ENCODE measurements at places on chromosomes 16 and 17.
A peak's percentile ranks its signal among the peaks of the same experiment; 100 is the strongest.

- no peak for DNase-seq
- no peak overlapping the region for H3K27ac ChIP-seq
Observed at GRCh38 chr17:67863624-67864247, 38.4 kb downstream of the BPTF start.

- no peak for DNase-seq
- H3K27ac ChIP-seq = no peak overlapping the region
- no peaks in the 10 kb centered on the region for H3K36me3 ChIP-seq
- no peaks in the 10 kb centered on the region for H3K4me1 ChIP-seq
- H3K27me3 ChIP-seq = no peaks in the 10 kb centered on the region
Observed at GRCh38 chr16:88904676-88905365, 38.4 kb upstream of the PABPN1L start.

- DNase-seq = no peak
- H3K27me3 ChIP-seq = no peaks in the 10 kb centered on the region
- H3K27ac ChIP-seq = no peak overlapping the region
Observed at GRCh38 chr17:8922451-8922850, 43.1 kb downstream of the PIK3R5 start.

DNA sequence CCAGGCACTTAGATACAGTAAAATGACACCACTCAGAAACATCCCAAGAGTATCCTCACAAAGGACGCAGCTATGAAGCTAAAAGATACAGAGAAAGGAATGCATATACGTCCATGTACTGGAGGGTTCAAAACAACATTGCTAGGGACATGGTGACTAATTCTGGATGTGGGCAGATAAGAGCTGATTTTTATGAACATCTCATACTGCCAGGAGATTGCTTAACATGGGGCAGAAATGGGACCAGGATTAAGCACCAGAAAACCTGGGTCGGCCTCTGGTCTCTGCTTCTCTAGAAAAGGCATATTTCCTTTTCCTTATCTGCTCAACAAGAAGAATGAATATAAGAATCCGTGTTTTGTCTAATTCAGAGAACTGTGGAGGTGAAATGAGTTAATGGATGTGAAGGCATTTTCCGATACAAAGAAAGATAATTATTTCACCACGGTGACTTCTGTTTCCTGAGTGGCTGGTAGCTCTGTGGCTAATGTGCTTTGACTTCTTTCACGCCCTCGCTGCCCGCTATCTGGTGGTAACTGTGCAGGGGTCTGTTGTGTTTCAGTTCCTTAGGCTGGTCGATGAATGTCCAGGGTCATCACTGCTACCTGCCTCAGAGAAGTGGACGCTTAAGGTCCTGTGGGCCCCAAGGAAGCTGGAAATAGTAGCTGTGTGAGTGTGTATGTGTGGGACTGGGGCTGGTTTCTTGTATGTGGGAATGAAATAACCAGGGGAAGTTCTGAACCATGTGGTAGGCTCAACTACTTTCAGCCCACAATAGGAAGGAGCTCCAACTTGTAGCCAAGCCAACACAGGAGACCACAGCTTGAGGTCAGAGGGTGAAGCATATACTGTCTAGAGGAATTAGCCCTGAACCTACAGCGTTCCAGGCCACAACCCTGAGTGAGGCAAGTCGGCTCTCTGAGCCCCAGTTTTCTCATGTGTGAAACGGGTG lies 15.8 kb upstream of the CCL5 start:
- H3K4me3 ChIP-seq = no peak overlapping the region
- H3K4me1 ChIP-seq = peaks cover 76% of the 10 kb centered on the region
- peak overlapping the region; percentile 12 for H3K27ac ChIP-seq
- no peaks in the 10 kb centered on the region for H3K36me3 ChIP-seq
- DNase-seq = no peak

GRCh38 chr17:14737984-14738651 lies 437.2 kb downstream of the HS3ST3B1 start:
- H3K4me1 ChIP-seq = no peaks in the 10 kb centered on the region
- H3K27me3 ChIP-seq = no peaks in the 10 kb centered on the region
- no peak overlapping the region for H3K4me3 ChIP-seq
- H3K27ac ChIP-seq = no peak overlapping the region
- no peaks in the 10 kb centered on the region for H3K36me3 ChIP-seq

GRCh38 chr17:41490000-41490990 lies 585 bp upstream of the KRT36 start:
- DNase-seq = no peak
- no peaks in the 10 kb centered on the region for H3K27me3 ChIP-seq
- peaks cover 11% of the 10 kb centered on the region for H3K4me1 ChIP-seq

GRCh38 chr16:63596716-63597115 lies 1525.1 kb downstream of the CDH11 start:
- H3K4me3 ChIP-seq = no peak overlapping the region
- H3K36me3 ChIP-seq = no peaks in the 10 kb centered on the region
- DNase-seq = no peak

GRCh38 chr17:43316522-43317142 lies 82.2 kb upstream of the ARL4D start:
- no peaks in the 10 kb centered on the region for H3K27me3 ChIP-seq
- no peaks in the 10 kb centered on the region for H3K4me1 ChIP-seq
- DNase-seq = no peak
- no peaks in the 10 kb centered on the region for H3K36me3 ChIP-seq
- H3K27ac ChIP-seq = no peak overlapping the region
- H3K4me3 ChIP-seq = no peak overlapping the region

GRCh38 chr17:4309897-4310296 lies 46.1 kb upstream of the ANKFY1 start:
- peaks cover 55% of the 10 kb centered on the region for H3K4me1 ChIP-seq
- H3K27me3 ChIP-seq = no peaks in the 10 kb centered on the region
- no peak overlapping the region for H3K27ac ChIP-seq
- DNase-seq = no peak
- no peak overlapping the region for H3K4me3 ChIP-seq
- peaks cover 4% of the 10 kb centered on the region for H3K36me3 ChIP-seq

- H3K27me3 ChIP-seq = no peaks in the 10 kb centered on the region
- H3K36me3 ChIP-seq = no peaks in the 10 kb centered on the region
- no peak overlapping the region for H3K27ac ChIP-seq
- DNase-seq = no peak
- no peaks in the 10 kb centered on the region for H3K4me1 ChIP-seq
Observed at GRCh38 chr16:4603624-4604170, 11.0 kb downstream of the UBALD1 start.

GRCh38 chr16:1772362-1772907 lies at the start of gene EME2:
EME2 (plus strand) TSS chr16:1772810; CDS start chr16:1773228, 418 bp downstream.
- H3K4me3 ChIP-seq = peak within 1 kb of the TSS; percentile 88
- peak; percentile 54 for DNase-seq
- H3K27ac ChIP-seq = peak within 1 kb of the TSS; percentile 72
- H3K27me3 ChIP-seq = no peaks in the 10 kb centered on the region

DNA sequence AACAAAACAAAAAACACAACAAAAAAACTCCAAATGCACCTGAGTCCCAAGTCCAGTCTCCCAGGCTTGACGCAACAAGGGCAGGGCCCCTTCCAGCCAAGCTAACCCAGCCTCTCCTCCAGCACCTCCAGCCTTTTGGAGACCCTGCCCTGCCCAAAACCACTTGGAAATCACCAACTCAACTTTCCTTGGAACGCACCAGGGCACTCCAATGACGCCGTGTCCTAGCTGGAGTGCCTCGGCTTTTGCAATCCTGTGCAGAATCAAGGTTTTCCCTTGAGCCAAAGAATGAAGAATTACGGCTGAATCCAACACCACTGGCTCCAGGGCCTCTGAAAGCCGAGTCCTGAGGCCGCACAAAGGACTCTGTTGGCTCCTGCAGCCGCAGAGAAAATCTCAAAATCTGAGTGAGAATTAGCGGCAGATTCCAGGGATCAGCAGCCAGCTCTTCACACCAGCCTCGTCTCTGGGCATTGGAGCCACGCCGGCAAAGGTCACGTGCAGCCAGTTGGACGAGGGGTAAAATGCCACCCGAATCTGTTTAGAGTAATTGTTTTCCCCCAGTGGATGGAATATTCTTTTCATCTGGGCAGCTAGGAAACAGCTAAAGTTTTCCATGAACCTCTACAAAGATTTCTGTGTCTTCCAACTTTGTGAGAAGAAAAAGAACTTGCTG lies 9.7 kb upstream of the BAIAP2 start:
- no peak overlapping the region for H3K27ac ChIP-seq
- H3K4me1 ChIP-seq = peaks cover 8% of the 10 kb centered on the region
- no peaks in the 10 kb centered on the region for H3K36me3 ChIP-seq
- H3K27me3 ChIP-seq = no peaks in the 10 kb centered on the region

DNA sequence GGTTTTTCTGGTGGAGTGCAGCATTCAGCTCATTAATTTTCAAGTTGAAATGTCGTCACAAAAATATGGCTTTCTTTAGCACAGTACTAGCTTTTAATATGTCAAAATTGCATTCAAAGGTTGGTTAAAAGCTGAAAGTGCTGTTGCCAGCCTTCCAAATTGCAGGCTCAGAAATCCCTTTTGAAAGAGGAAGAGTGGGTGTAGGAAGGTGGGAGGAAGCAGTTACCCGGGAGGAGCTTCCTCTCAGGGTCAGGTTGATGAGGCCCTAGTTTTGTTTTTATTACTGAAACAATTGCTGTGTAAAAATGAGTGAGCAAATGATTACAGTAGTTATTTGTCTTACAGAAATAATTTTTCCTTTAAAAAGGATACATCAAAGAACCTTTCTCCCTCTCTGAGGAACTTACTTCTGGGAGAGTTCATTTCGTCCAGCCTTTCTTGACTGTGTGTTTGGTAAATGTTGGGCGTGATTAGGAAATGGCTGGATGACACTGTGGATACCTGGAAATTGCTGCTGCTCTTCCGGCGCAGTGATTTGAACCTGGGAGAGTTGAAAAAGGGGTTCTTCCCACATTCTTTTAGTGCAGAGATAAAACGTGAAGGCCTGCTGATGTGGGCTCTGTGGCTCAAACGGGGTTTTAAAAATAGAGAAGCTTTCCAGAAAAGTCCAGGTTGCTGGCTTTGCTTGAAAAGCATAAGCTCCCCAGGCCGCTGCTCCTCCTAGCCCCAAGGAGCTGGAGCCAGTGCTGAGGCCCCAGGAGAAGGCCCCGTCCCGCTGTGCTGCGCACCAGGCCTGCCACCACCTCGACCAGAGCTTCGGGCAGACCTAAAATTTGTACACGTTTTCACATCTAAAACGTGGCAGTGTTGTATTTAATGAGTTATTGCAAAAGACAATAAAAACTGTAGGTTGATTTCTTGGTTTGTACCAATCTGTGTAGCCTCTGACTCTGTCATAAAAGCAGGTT lies 41.7 kb downstream of the SEC14L1 start:
- no peaks in the 10 kb centered on the region for H3K36me3 ChIP-seq
- no peaks in the 10 kb centered on the region for H3K27me3 ChIP-seq
- peak overlapping the region; percentile 7 for H3K27ac ChIP-seq

- H3K27ac ChIP-seq = no peak overlapping the region
- peaks cover 3% of the 10 kb centered on the region for H3K27me3 ChIP-seq
- DNase-seq = no peak
- no peaks in the 10 kb centered on the region for H3K4me1 ChIP-seq
- H3K36me3 ChIP-seq = no peaks in the 10 kb centered on the region
- H3K4me3 ChIP-seq = no peak overlapping the region
Observed at GRCh38 chr16:55236655-55237054, 87.3 kb upstream of the IRX6 start.

DNA sequence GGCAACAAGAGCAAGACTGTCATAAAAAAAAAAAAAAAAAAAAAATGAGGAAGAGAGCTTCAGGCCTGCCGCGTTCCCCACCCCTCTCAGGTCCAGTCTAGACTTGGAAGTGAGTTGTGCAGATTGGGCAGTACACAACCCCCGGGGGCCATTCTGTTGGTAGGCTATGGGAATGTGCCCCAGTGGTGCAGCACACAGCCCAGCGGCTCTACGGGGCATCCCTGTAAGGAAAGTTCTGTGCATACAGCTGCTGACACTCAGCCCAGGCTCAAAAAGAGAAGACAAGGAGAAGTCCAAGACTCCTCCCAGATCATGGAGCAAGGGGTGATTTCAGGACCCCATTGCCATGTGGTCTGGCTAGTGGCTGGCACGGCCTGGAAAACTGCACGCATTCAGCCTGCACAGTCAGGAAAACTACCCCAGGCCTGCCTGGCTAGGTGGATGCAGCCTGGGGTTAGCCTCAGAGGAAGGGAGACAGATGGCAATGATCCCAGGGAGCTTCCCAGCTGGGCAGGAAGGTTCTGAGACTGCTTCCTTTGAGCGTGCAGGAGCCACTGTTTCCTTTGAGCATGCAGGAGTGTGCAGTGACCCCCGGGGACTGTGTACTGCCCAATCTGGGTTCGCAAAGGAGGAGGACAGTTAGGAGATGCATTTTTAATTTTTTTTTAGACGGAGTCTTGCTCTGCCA lies 44.8 kb downstream of the PECAM1 start:
- DNase-seq = no peak
- no peaks in the 10 kb centered on the region for H3K27me3 ChIP-seq
- H3K27ac ChIP-seq = no peak overlapping the region

GRCh38 chr16:81600275-81600674 lies 155.7 kb downstream of the CMIP start:
- no peaks in the 10 kb centered on the region for H3K4me1 ChIP-seq
- DNase-seq = no peak
- H3K4me3 ChIP-seq = no peak overlapping the region
- H3K27me3 ChIP-seq = no peaks in the 10 kb centered on the region
- H3K27ac ChIP-seq = no peak overlapping the region

DNA sequence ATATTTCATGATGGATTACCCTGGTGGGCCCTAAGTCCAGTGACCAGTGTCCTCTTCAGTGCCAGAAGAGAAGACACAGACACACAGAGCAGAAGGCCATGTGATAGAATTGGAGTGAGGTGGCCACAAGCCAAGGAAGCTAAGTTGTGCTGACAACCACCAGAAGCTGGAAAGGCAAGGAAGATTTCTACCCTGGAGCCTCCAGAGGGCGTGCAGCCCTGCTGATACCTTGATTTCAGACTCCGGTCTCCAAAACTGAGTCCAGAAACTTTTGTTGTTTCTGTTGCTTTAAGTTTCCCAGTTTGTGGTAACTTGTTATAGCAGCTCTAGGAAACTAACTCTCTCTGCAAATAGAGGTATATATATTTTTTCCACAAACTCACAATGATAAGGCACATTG lies 396.6 kb upstream of the ASIC2 start:
- no peak overlapping the region for H3K27ac ChIP-seq
- DNase-seq = no peak
- no peaks in the 10 kb centered on the region for H3K36me3 ChIP-seq
- no peaks in the 10 kb centered on the region for H3K27me3 ChIP-seq

DNA sequence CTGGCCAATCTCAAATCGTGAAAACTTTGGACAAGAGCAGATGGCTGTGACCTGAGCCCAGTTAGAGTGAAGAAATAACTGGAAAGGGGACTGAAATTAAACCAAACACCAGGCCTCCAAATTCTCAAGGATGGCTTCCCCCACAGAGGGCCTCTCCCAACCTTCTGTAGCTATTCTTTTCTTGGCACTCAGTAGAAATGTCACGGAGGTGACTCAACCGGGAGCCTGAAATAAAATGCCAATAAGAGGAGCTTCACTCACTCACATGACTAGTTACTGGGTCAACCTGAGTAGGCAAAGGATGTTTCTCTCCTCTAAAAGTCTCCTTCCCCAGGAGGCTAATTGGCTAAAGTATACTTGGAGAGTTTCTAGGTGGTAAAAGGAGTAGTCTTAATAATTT lies 230.7 kb downstream of the MAF start:
- no peak overlapping the region for H3K27ac ChIP-seq
- no peaks in the 10 kb centered on the region for H3K36me3 ChIP-seq
- H3K4me3 ChIP-seq = no peak overlapping the region
